ENCODE measurements at places on chromosomes 4 and X.

GRCh38 chrX:3244203-3244743, 102.2 kb downstream of the MXRA5 start:
- DNase-seq: no peak

GRCh38 chr4:76556452-76556851, 121.4 kb downstream of the SHROOM3 start:
- no peak for DNase-seq

GRCh38 chr4:1684506-1685234, 557 bp upstream of the FAM53A start:
- no peak for DNase-seq

DNA sequence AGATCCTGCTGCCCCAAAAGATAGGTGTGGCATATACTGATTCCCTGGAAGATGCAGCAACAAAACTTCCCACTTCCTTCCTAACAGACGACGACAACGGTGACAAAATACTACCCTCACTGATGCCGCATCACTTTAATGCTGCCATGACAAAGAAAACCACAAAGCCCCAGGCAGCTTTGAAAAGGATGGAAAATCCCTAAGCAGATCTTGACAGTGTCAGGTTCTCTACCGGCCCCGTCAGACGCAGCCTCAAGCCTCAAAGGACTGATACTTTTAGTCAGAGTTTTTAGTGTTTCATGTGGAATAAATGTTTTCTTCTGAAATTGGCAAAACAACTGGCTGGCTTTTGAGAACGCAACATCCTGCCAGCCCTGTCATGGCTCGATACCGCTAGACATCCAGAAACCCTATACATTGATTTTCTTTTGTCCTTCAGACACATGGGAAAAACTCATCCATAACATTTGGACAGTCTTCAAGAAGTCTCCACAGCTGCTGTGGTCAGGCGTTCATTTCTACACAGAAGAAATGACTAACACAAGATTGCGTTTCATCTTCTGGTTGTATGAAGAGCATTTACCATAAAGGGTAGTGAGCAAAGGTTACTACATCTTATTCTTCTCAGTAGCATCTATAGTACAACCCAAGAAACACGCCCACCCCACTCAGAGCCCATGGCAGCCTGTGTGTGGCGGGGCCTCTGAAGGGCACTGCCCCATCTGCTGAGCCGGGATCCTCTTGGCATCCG, 60.1 kb downstream of the GATB start:
- DNase-seq: no peak

DNA sequence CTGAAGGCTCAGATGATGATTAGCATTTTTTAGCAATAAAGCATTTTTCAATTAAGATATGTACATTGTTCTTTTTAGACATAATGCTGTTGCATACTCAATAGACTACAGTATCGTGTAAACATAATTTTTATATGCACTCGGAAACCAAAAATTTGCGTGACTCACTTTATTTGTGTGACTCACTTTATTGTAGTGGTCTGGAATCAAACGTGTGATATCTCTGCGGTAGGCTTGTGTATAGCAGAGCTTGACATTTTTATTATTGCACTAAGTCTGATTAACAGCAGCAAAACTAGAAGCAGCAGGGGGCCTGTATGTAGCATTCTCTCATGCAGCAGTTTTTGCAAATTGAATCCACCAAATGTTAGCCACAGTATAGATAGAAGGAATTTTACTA, 119.1 kb upstream of the PRDX4 start:
- no peak for DNase-seq

DNA sequence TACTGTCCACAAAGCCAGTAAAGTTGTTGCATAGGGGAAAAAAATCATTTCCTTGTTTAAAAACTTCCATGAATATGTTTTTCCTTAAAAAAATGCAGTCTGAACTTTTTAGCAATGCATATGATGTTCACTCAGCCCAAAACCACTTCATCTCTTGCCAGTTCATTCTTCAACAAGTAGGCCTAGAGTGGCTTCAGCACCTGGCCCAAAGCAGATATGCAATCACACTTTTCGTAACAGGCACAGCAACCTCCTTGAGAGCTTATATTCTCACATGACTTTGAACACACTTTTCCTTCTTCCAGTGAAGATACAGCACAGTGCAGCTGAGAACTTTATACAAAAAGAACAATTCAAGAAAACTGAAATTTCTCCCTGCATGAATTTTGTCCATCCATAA, 128.6 kb downstream of the ADAMTS3 start:
- no peak for DNase-seq
